ENCODE measurements at places on chromosomes 4 and X.

DNA sequence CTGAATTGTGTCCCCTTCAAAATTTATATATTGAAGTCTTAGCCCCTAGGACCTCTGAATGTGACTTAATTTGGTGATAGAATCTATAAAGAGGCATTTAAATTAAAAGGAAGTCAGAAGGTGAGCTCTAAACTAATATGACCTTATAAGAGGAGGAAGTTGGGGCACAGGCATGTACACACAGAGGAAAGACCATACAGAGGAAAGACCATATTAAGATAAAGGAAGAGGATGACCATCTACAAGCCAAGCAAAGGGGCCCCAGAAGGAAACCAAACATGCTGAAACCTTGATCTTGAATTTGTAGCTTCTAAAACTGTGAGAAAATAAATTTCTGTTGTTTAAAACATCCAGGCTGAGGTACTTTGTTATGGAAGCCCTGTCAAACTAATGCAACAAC lies 26.9 kb upstream of the CYBB start:
- no peak for DNase-seq

GRCh38 chrX:65642914-65643491 lies 24.5 kb upstream of the MSN start:
- no peak for DNase-seq

DNA sequence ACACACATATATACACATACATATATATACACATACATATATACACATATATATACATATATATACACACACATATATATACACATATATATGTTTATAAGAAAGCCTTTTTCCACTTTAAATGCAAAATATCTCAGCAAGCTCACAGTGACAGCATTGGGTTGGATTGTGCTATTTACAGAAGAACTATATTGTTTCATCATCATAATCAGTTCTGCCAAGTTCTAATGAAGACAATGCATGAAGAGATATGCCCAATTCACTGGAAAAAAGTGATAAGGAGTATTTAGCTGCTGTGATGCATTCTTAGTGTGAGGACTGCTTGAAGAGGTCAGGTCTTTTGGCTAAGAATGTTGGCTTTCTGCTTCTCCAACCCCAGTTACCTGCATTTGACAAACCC lies 54.4 kb downstream of the RNF150 start:
- DNase-seq = no peak

DNA sequence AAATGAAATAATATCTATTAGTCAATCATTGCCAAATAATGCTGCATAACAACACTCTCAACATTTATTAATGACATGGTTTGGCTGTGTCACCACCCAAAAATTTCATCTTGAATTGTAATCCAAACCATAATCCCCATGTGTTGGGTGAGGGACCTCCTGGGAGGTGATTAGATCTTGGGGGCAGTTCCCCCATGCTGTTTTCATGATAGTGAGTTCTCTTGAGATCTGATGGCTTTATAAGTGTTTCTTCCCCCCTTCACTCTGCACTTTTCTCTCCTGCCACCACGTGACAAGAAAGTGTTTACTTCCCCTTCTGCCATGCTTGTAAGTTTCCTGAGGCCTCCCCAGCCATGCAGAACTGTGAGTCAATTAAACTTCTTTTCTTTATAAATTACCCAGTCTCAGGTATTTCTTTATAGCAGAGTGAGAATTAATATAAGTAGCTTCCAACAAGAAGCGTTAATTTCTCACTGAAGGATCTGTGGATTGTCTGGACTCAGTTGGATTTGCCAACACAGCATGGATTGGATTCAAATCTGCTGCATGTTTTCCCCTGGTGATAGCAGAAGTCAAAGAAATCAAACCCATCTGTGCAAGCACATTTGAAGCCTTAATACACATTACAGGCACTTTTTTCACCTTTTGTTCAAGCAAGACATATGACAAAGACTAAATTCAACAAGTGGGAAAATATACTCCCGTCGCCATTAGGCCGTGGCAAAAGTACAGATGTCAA lies 216.6 kb downstream of the PDGFC start:
- no peak for DNase-seq

GRCh38 chrX:127390316-127390715 lies 570.8 kb downstream of the PRR32 start:
- DNase-seq = no peak

DNA sequence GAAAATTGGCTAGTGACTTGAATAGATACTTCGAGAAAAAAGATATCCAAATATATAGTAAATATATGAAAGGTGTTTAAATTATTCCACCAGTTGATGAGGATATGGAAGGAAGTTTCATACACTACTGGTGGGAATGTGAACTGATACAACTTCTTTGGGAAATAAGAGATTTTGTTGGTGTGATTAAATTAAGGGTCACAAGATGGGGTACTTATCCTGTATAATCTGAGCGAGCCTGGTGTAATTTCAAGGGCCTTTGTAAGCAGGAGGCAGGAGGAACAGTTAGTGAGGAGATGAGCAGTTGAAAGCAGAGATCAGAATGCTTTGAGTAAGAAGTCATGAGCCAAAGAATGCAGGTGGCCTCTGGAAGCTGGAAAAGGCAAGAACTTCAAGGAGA lies 192.2 kb downstream of the KCTD8 start:
- DNase-seq = no peak

DNA sequence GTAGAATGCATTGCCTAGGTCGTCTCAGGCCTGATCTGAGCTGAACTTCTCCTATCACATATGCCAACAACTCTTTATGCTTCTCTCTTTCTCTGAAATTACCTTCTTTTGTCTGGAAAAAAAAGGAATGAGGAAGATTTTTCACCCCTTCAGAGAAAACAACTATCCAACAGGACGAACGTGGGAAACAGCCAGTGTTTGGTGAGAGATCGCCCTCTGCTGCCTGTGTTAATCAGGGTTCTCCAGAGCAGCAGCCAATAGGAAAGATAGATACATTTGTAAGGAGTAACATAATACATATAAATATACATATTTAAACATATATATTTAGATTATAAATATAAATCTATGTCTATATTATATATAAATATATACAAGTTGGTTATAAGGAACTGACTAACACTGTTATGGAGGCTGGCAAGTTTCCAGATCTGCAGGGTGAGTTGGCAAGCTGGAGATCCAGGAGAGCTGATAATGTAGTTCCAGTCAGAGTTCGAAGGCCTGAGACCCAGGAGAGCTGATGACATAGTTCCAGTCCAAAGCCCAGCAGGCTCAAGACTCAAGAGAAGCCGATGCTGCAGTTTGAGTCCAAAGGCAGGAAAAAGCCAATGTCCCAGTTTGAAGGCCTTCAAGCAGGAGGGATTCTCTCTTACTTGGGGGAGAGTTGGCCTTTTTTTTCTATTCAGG lies 13.3 kb downstream of the CETN2 start:
- DNase-seq = no peak

DNA sequence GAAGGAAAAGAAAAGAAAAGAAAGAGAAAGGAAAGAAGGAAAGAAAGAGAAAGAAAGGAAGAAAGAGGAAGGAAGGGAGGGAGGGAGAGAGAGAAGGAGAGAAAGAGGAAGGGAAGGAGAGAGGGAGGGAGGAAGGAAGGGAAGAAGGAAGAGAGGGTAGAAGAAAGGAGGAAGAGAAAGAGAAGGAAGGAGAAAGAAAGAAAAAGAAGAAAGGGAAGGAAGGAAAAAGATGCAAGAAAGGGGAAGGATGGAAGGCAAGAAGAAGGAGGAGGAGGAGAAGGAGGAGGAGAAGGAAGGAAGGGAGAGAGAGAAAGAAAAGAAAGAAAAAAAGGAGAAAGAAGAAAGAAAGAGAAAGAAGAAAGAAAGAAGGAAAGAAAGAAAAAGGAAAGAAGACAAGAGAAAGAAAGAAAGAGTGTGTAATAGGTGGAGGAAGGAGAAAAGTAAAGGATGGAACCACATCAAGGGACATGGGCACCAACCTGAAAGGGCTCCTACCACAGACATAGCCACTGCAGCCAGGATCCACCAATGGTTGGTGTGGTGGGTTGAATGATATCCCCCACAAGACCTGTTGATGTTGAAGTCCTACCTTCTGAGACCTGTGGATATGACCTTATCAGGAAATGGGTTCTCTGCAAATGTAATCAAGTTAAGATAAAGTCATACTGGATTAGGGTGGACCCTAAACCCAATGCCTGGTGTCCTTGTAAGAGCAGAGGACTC lies 80.2 kb downstream of the RELL1 start:
- no peak for DNase-seq

DNA sequence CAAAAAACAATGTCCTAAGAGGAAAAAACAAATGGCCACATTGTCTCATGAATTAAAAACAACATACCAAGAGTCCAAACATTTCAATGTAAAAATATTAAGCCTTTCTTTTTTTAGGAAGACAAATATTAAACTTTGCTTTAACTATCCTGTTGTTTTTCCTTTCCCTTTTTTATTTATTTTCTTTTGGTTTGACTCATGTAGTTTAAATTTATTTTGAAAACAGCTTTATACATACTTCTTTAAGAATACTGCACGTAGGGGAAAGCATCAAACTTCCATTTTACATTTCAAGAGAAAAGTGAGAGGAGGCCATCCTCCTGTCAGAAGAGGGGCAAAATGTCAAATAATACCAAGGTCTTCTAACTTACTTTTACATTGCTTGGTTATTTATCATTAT lies 8.7 kb downstream of the GAB1 start:
- DNase-seq = no peak

DNA sequence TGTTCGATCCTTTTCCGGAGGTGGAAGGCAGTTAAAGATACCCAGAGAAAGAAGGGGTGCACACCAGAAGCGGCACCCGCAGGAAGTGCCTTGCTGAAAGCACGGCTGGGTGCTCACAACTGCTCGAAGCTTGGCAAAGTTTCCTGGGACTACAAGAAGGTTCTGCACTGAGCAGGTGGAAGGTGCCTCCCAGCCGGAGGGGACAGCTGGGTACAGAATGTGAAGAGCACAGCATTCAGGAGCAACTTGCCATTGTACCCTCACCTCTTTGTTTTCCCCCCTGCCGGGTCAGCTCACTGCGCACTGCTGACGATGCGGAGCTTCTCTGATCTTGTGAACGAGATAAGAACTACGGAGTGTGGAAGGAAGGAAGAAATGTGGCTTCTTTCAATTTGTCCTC lies 289.2 kb downstream of the FBXW7 start:
- no peak for DNase-seq

GRCh38 chrX:38220415-38221390 lies at the start of gene SRPX:
SRPX (minus strand) TSS chrX:38220871; CDS start chrX:38220792, 79 bp downstream.
- no peak for DNase-seq

DNA sequence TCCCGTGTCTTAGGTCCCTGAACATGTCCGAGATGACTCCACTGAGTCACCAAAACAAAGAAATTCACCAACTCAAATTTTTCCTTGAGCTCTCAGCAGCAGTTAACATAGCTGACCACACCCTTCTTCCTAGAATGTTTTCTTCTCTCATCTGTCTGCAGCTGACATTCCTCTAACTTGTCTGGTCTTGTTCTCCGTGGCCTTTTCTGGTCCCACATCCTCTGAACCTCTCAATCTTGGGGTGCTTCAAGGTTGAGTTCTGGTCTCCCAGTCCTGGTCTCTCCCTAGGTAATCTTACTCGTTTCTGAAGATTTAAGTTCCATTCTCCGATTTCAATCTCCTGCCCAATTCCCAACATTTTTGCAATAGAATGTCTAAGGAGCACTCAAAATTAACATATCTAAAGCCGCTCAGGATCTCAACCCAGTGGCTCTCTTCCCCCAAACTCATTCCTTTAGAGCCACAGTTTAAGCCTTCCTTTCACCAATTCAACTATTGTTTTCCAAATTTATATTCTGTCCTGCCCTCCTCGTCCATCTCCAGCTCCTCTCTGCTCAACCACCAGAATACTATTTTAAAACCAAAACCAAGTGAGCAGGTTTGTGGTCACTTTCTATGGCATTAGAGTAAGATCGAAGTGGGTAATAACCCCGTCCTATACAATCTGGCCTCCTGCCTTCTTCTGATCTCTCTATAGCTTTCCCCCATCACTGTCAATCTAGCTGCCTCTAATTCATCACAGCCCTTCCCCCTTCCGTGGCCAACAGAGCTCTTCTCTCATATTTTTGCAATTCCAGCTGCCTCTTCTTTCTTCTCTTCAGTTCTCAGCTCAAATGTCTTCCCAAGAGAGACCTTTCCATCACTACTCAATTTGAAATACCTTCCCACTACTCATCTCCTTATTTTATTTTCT lies 1.2 kb downstream of the TRIML2 start:
- DNase-seq = no peak

DNA sequence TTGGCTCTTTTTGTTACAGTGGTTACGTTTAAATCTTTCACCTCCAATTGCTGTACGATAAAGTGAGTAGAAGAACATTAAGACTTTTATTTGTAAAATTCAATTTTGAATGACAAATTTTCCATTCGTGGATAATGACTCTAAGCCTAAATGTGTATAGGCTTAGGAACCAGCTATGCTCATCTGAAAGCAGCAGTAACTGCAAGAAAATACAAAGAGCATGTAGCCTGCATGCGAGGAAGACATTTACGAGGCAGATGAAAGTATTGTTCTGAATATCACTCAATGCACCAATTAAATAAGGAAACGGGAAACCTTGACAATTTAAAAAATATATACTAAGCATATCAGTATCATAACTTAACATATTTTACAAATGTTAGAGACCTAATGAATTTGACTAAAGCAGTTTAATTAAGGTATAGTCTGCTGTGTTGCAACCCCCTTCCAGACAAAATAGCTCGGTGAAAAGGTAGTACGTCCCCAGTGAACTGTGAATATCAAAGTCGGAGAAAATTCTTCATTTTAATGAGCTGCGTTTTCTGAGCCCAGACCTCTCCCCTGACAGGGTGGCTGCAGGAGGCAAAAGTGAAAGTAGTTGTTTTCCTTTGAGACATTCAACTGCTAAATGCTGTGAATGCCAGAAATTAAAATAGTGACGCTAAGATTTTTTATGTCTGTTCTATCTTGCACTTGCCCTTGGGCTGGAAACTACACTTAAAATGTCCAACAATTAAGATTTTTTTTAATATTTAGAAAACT lies 1236.5 kb upstream of the TENM3 start:
- DNase-seq = no peak

DNA sequence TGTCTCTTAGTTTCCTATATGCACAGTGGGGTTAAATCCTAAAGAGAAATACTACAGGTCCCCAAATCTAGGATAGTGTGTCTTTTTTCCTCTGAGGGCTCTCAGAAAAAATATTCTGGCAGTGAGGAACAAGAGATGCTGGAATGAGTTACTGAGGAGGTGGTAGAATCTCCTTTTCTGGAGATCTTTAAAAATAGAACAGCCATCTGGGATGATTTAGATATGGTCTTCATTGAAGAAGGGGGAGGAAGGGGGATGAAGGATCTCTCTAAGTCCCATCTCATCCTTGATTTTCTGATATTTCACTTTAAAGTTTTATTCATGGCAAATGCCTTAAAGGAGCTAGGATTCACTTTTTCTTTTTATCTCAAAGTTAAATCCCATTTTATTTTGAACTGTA lies 235.0 kb downstream of the MAML3 start:
- DNase-seq = no peak

- no peak for DNase-seq
These were observed 40.9 kb downstream of the JADE3 start for GRCh38 chrX:46953137-46953527.

GRCh38 chrX:154603438-154604430 lies 15.3 kb downstream of the CTAG1B start:
- DNase-seq = no peak

All from stimulated activated CD8-positive, alpha-beta memory T cell treated with anti-CD3 and anti-CD28 coated beads, Interleukin-7, amount 100 ng/mL, for 4 hours (primary cell).